ENCODE measurements at places on chromosomes 5 and 9. TPM values are rescaled to one million over a fixed set of nuclear protein-coding genes. Genes with fewer than 3 reads are reported as not detected.

- no peak for DNase-seq
Observed at GRCh38 chr5:60883229-60883628, 39.2 kb upstream of the ELOVL7 start.

GRCh38 chr5:56833325-56833724 is 18.0 kb downstream of the MAP3K1 start:
- DNase-seq, result no peak

GRCh38 chr9:4980086-4980727 is 4.9 kb upstream of the JAK2 start:
- DNase-seq, result no peak

GRCh38 chr5:64666078-64666477 is 24.2 kb upstream of the SHISAL2B start:
- no peak for DNase-seq

DNA sequence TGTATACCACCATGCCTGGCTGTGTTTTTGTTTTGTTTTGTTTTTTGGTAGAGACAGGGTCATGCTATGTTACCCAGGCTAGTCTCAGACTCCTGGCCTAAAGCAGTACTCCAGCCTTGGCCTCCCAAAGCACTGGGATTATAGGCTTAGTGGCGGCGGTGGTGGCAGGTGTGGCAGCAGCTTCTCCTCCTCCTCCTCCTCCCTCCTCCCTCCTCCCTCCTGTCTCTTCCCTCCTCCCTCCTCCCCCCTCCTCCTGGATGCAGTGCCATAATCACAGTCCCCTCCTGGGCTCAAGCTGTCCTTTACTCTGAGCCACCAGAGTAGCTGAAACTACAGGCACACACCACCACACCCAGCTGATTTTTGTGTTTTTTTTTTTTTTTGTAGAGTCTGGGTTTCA is 71.2 kb downstream of the UHRF2 start:
- DNase-seq, result no peak

- DNase-seq, result no peak
Observed at GRCh38 chr5:159732220-159732619, 184.1 kb upstream of the ADRA1B start.

DNA sequence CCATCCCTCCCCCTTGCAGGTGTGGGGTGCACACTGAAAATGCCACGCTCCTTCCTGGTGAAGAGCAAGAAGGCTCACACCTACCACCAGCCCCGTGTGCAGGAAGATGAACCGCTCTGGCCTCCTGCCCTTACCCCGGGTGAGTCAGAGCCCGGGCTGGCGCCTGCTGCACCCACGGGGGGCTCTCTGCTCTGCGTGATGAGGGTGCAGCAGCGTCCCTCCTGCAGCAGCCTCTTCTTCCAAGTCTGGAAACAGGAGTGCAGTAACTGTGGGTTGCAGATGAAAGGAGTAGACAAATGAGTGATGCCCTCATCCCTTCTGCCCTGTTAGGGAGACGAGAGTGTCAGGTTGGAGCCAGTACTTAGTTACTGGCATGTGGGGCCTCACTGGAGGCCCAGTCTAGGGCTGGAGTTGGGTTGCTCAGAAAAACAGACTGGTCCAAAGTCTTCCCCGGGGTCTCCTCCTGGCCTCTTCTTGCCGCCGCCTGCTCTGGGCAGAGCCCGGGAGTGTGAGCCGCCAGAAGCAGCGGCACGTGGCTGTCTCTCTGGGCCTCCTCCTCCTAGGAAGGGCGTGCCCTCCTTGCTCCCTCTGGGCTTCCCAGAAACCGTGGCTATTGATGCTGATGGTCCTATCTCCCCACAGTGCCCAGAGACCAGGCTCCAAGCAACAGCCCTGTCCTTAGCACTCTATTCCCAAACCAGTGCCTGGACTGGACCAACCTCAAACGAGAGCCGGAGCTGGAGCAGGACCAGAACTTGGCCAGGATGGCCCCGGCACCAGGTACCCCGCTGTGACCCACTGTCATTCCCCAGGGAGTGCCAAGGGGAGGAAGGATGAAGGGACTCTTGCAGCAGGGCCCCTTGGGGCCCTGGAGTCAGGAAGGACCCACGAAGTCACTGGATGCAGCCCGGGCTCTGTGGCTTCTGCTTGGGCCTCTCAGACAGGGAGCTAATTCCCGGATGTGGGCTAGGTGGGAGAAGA is 8.4 kb downstream of the GFI1B start:
- no peak for DNase-seq

GRCh38 chr9:31418419-31418818 is 966.0 kb upstream of the ACO1 start:
- DNase-seq, result no peak

DNA sequence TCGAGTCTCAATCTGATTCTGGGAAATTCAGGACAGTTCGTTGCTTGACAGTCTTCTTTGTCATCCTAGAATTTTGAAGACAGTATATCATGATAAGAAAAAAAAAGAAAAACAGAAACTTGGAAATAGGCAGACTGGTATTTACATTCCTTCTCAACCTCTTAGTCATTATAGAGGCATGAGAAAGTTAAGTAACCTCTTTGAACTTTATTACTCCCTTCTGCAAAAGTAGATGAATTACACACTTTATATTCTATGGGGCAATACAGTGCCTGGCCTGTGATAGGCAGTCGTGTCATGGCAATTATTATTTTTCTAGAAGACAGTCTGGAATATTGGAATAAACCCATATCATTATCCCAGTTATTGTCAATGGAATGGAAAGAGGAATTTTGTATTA is 828.9 kb downstream of the TLR4 start:
- DNase-seq, result peak; percentile 1

GRCh38 chr9:37390759-37391158 is 31.7 kb upstream of the GRHPR start:
- no peak for DNase-seq

DNA sequence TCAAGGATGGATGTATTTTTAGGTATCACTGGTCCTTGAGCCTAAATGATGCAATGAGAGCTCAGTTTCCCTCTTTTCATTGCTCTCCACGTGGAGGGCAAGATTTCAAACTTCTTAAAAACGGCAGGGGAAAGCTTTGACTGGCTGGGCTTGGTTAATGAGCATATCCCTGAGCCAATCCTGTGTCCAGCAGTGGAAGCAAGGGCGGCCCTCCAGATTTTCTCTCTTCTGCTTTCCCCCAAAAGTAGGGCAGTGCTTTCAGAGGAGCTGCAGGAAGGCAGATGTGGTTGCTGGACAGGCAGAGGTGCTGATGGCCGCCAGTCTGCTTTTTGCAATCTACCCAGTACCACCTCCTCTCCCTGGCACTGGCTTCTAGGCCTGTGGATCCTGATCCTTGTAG is 30.0 kb upstream of the TBC1D2 start:
- no peak for DNase-seq

DNA sequence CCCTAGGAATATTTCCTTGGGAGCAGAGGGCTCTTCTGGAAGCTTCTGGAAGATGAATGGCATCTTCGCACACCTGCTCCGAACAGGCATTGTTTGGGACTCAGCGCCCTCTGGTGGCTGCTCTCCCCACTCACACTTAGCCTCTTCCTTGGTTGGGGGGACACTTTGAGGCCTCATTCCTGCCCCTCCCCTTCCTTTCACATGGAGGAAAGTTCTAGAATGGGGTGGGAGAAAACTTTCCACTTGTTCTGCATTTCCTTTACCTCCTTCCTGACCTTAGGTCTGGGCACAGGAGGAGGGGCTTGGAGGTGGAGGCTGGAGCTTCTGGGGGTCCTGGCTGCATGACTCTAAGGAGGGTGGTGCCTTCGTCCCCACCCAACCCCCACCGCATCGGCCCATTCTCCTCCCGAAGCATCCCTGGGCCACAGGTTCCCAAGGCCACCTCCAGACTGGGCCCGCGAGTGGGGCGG is 19.3 kb upstream of the SMIM32 start:
- no peak for DNase-seq

GRCh38 chr5:128234928-128235641 is 151.5 kb downstream of the SLC12A2 start:
- no peak for DNase-seq

- DNase-seq, result no peak
Observed at GRCh38 chr9:117796681-117797080, 92.5 kb downstream of the TLR4 start.

DNA sequence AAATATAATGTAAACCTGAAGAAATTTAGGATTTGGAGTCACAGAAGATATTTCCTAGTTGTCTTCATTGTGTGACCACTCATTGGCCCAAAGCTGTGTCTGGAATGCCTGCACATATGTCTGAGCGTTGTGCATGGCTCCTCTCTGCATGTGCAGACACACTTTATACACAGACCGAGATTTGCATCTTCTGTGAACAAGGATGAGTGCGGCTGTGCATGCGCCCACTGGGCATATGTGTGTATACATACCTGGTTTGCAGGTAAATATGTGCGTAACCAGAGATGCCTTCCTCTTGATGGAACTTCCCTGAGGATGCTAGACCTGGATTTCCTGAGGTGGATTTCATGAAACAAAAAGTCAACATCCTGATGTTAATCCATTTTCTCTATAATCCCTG is 19.1 kb downstream of the PHF2 start:
- DNase-seq, result no peak

- DNase-seq, result no peak
Observed at GRCh38 chr5:135215617-135216470, 181.8 kb upstream of the PITX1 start.

DNA sequence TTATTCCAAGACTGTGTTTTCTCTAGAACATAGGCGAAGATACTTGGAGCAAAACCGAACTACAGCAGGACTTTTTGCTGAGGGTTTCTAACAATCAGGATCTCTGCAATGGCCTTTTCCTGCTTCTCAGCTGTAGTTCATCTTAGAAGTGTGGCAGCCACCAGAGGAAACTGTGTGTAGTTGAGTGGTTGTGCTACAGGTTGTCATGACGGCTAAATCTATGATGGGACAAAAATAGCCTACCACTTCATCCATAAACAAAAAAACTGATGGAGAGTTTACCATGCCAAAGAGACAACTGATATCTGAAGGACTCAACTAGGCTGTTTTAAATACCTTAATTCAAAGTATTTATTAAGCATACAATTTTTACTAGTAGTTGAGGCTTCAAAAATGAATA is 28.2 kb upstream of the DMAC1 start:
- no peak for DNase-seq

GRCh38 chr5:172939611-172940267 is 19.5 kb upstream of the RPL26L1 start:
- DNase-seq, result no peak

- no peak for DNase-seq
Observed at GRCh38 chr5:41575110-41575779, 64.8 kb upstream of the PLCXD3 start.

DNA sequence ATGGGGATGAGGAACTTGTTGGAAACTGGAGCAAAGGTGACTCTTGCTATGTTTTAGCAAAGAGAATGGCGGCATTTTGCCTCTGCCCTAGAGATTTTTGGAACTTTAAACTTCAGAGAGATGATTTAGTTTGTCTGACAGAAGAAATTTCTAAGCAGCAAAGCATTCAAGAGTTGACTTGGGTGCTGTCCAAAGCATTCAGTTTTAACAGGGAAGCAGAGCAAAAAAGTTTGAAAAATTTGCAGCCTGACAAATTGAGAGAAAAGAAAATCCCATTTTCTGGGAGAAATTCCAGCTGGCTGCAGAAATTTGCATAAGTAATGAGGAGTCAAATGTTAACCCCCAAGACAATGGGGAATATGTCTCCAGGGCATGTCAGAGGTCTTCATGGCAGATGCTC is 682.3 kb upstream of the ST8SIA4 start:
- DNase-seq, result no peak

GRCh38 chr5:74638970-74639806 is 1.3 kb downstream of the ENC1 start:
- no peak for DNase-seq

GRCh38 chr5:149268928-149269557 is 2.6 kb upstream of the AFAP1L1 start:
- no peak for DNase-seq

- no peak for DNase-seq
Observed at GRCh38 chr9:79858508-79858907, 286.7 kb downstream of the TLE4 start.

DNA sequence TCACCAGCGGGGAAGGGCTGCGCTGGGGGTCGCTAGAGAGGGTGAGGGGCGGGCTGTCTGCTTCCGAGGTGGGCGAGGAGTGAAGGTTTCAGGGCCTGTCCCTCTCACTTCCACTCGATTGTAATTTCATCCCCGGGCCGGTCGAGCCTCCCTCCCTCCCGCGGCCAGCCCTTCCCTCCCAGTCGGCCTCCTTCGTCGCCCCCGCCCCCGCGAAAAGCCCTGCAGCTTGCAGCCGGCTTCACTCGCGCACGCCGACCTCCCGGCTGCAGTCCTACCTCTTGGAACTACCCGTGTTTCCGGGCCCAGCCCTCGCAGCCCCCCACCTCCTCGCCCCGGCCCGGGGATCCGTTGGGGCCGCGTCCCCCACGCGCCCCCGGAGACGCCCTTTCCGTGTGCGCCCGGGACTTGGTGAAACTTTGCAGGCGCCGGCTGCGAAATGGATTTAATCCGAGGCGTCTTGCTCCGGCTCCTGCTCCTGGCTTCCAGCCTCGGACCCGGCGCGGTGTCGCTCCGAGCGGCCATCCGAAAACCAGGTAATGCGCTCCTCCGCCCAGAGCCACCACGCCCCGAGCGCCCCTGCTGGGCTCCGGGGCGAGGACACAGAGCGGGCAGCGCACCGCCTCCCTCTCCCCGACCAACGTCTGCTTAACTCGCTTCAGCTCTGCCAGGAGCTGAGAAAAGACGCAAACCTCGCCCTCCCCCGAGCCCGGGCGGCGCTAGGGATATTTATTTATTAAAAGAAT is at the start of gene EGFLAM:
Gene EGFLAM, plus strand, starts transcription at position 241 of the 743 bp plus-strand sequence. Its CDS starts 196 bp downstream, at position 437.
- peak; percentile 2 for DNase-seq

GRCh38 chr5:175471628-175472027 is 6.7 kb upstream of the SFXN1 start:
- DNase-seq, result no peak

DNA sequence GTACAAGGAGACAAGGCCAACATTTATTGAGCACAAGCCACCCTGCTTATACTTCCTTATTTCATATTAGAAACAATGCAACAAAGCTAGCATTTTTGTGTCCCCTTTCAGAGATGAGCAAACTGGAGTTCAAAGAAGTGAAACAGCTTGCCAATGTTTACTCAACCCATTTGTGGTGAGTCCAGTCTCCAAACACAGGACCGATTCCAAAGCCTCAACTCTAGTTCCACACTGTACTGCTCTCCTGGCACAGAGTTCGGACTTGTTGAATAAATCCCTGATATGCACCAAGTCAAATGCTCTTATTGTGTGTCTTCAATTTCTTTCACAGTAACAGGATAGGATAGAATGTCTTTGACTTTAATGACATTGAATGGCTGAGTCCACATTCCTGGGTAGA is 604.8 kb upstream of the BRINP1 start:
- no peak for DNase-seq

Gene ELL2
- 11.2 TPM for total RNA-seq

Gene GABRA1
- total RNA-seq, result not detected

Gene TCF7
- total RNA-seq, result 4.8 TPM

Gene PCDHGB3
- total RNA-seq, result 1.3 TPM

Gene CDO1
- total RNA-seq, result 11.7 TPM

Gene PHF2
- total RNA-seq, result 22.3 TPM

Gene MEIKIN
- not detected for total RNA-seq

Gene FOXE1
- total RNA-seq, result 0.04 TPM

Gene OR13J1
- total RNA-seq, result not detected

Gene DRD1
- not detected for total RNA-seq

Gene HOMER1
- 9.6 TPM for total RNA-seq

Gene NRARP
- total RNA-seq, result 8.4 TPM

Gene CMYA5
- 2.9 TPM for total RNA-seq

Gene TIGD6
- total RNA-seq, result 4.7 TPM

Gene HTR4
- not detected for total RNA-seq

Data from kidney epithelial cell (primary cell).